ENCODE measurements at places on chromosomes 6 and 20.

GRCh38 chr20:6395695-6396094 is 272.9 kb upstream of the FERMT1 start:
- no peak for DNase-seq

DNA sequence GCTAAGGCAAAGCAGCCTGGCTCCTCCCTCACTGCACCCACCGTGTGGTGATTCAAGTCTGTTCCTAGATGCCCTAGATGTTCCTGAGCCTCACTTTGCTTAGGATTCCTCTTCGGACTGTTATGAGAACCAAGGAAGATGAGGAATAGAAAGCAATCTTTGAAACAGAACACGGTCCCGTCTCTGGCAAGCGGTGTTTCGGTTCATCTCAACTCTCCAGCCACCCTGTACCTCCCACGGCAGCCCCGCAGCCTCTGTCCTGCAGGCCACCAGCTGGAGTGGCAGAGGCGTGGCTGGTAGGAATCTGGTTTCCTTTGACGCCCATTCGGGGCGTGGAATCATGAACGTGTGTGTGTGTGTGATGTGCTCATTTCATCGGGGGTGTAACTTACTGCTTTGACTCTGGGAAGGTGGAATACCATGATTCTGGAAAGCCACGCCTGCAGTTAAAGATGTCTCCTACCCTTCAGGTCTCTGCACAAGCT is 21.3 kb downstream of the PDE10A start:
- no peak for DNase-seq

GRCh38 chr6:52134011-52134410 is 46.6 kb upstream of the PKHD1 start:
- no peak for DNase-seq

DNA sequence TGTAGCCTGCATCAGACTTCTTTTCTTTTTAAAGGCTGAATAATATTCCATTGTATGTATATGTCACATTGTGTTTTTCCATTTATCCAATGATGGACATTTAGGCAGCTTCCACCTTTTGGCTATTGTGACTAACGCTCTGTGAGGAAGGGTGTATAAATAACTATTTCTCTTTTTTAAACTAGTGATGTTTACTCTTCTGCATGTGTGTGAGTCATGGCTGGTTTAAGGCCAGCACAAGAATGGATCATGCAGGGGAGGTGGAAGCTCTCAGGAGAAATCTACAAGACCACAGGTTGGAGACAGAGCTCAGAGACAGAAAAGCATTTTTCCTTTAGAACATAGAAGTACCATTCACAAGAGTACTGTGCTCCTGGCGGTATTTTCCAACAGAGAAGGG is 307.2 kb downstream of the SOX4 start:
- DNase-seq: no peak

- no peak for DNase-seq
These were observed 13.3 kb downstream of the HLA-DPB1 start for GRCh38 chr6:33088931-33089620.

- DNase-seq: no peak
These were observed 124.9 kb downstream of the KLHL32 start for GRCh38 chr6:97049253-97050011.

- DNase-seq: no peak
These were observed 142.5 kb upstream of the RUNX2 start for GRCh38 chr6:45185403-45186251.

GRCh38 chr6:40315060-40315459 is 272.1 kb downstream of the LRFN2 start:
- DNase-seq: no peak

GRCh38 chr20:19626896-19627295 is 131.2 kb upstream of the RIN2 start:
- DNase-seq: no peak

- DNase-seq: no peak
These were observed 779 bp downstream of the HEBP2 start for GRCh38 chr6:138404666-138405337.

DNA sequence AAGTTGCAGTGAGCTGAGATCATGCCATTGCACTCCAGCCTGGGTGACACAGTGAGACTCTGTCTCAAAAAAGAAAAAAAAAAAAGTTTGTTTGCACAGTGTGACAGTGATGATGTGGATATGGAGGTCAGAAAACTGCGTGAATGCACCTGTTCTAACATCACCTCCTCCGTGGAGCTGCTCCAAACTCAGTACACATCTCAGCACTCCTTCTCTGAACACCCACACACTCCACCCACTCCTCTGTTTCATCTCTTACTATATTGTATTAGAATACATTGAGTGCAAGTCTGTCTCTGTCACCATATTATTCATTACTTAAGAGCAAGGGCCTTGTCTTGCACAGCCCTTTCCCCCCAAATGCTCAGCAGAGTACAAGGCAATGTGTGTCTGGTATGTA is 51.5 kb upstream of the ENPP4 start:
- DNase-seq: no peak

- DNase-seq: no peak
These were observed 84.7 kb downstream of the UST start for GRCh38 chr6:148831531-148831930.

DNA sequence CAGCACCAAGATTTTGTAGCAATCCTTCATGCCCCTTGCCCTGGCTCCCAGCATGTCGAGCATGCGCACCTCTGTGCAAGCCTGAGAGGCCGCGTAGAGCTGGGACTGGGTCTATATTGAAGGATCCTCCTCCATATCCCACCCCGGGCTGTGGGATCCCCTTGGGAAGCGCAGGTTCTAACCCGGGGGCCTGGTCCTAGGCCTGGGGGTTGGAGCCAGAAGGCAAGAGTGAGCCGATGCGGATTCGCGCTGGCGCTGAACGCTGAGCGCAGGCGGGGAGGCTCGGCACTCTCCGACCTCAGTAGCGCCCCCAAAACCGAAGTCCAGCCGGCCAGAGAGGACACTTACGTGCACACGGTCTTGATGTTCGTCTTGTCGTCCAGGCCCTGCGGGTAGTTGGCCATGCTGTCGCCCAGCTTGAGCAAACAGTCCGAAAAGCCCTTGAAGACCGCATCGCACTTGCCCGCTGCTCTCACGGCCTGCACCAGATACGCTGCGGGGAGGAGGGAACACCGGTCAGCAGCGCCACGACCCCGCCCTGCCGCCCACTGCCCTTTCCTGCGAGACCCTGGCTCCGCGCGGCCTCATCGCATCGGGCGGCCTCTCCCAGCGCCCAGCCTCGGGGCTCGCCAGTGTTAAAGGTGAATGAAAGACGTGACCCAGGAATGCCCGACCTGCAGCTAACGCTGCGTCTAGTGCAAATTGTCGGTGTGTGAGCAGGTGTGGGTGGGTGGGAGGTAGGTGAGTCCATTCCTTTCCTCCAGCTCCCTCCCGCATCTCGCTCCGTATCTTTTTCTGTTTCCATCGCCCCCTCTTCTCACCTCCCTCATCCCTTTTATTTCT is 4.5 kb downstream of the NRN1 start:
- no peak for DNase-seq

DNA sequence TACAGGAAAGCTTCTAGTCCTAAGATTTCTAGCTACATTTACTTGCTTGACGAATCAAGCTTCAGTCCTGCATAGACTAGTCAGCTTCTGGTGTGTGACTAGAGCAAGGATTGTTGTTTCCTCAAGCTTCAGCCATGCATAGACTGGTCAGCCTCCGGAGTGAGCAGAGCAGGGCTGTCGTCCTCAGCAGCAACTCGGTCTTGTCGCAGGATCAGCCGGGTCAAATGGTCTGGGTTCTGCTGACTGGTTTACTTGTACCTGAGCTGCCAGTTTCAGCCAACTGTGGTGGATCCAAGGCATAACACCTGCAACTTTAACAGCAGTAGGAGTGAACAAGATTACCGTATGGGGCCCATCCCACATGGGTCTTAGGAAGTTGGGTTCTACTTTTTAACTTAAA is 10.8 kb upstream of the GMPR start:
- DNase-seq: no peak
